AML-193 (cell line): ENCODE measurements at places on chromosomes 7 and 10.

DNA sequence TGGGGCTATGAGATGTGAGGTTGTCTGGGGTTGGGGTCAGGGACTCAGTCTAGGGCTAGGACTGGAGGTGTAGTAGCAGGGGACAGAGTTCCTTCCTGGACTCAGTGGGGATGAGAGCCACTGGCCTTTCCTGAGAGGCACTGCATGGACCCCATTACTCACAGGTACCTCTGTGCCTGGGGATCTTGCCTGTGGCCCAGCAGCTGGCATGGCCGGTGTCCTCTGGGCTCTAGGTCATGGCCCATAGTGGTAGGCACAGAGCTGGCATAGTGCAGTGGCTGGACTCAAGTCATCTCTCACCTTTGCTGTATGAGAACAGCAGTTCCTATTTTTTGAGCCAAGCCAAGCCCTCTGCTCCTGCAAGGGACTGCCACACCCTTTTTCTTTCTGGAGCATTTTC is 51.9 kb downstream of the NEURL1 start:
- no peak for DNase-seq

DNA sequence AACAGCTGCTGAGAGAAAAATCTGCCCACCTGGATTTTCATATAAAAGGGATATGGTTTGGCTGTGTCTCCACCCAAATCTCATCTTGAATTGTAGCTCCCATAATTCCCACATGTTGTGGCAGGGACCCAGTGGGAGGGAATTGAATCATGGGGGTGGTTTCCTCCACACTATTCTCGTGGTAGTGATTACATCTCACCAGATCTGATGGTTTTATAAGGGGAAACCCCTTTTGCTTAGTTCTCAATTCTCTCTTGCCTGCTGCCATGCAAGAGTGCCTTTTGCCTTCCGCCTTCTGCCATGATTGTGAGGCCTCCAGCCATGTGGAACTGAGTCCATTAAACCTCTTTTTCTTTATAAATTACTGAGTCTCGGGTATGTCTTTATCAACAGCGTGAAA is 20.8 kb upstream of the MKI67 start:
- DNase-seq = no peak

DNA sequence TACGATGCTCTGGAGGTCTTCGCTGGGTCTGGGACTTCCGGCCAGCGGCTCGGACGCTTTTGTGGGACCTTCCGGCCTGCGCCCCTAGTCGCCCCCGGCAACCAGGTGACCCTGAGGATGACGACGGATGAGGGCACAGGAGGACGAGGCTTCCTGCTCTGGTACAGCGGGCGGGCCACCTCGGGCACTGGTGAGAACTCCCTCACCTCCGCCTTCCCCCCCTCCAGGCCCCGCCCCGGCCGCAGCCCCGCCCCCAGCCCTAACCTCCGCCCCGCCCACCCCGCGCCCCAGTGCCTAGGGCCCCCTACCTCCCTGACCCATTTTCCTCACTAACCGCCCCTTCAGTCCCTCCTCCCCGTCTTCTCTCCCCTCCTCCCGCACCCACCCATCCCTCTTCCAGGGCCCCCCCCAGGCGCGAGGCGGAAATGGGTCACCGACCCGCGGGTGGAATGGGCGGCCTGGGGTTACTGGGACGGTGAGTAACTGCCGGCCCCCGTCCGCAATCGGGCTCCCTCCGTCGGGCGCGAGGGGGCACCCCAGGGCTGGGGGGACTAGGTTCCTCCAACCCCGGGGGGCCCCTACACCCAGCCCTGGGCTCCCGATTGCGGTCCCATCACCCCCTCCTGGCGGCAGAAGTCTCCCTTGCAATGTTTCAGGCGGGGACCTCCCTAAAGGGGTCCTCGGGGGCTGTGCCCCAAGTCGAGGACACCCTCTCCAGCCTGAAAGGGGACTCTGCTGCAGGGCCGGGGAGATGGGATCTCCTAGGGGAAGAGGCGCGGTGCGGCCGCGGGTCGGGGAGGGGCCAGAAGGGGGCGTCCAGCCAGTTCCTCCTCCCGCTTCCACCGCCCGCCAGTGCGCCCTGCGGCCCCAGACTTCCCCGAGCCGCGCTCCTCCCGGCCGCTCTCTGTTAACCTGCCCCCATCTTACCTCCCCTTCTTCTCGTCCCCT is 2.1 kb downstream of the PCOLCE start:
- peak; percentile 75 for DNase-seq

- no peak for DNase-seq
Observed at GRCh38 chr7:157694376-157694665, 357.5 kb downstream of the DNAJB6 start.

DNA sequence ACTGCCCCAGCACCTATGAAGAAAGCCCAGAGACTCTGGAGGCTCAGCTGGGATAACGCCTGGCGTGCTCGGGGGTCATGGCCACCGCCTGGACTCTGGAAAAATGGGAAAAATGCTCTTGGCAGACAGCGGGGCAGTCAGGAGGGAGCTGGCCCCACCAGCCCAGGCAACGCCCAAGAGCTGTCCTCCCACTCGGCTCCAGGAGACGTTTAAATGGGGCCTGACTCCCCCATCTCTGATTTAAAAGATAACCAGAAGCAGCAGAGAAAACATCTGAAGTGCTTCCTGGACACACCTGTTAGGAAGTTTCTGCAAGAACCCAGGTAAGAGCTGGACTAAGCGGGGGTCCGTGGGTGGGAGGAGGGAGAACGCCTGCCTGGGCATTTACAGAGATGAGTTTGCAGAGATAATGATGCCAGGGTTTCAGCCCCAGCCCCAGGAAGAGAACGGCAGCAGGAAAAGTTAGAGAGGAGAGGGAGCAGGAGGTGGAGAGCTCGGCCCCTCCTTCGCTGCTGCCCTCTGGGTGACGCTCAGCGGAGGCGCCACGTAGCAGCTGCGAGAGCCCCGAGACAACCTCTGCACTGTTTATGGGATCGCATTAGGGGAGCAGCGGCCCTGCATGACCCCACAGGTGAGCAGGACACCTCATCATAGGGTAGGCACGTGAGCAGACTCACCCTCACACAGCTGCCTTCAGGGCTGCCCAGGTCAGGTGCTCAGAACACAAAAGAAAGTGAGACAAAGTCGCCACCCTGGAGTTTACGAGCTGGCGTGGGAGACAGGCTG is 83.5 kb upstream of the INSIG1 start:
- no peak for DNase-seq

GRCh38 chr7:26673271-26673670 is 191.1 kb downstream of the SKAP2 start:
- no peak for DNase-seq

DNA sequence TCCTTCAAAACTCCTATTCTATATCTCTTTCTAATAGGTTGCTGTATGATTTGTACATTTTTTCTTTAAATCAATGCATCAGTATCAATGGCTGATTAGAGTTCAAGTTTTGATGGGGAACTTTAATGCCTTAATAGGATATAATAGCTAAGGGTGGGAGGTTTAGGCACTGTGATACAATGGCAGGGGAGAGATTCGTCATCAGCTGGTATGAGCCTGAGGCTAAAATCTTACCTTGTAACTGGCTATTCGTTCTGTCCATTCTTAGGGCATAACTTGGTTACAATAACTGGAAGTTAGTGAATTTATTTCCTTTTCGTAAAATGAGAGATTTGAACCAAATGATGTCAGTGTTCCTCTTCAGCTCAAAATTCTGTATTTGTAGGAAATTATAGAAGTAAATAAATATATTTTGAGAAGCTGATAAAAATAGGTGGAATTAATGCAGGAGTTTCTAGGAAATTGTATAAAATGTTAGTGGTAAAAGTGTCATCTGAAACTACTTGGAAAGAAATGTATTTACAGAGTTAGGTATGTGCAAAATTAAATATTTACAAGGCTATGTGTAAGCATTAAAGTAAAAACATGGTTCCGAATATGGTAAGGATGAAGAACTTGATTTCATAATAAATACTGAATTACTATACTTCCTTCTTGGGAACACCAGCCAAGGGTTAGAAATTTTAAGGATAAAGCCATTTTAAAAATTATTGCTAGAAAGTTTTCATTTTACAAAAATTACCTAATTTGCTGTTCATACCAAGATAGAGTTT is 27.5 kb upstream of the NAMPT start:
- DNase-seq = no peak

GRCh38 chr10:91211675-91212074 is 8.8 kb upstream of the PCGF5 start:
- DNase-seq = no peak

DNA sequence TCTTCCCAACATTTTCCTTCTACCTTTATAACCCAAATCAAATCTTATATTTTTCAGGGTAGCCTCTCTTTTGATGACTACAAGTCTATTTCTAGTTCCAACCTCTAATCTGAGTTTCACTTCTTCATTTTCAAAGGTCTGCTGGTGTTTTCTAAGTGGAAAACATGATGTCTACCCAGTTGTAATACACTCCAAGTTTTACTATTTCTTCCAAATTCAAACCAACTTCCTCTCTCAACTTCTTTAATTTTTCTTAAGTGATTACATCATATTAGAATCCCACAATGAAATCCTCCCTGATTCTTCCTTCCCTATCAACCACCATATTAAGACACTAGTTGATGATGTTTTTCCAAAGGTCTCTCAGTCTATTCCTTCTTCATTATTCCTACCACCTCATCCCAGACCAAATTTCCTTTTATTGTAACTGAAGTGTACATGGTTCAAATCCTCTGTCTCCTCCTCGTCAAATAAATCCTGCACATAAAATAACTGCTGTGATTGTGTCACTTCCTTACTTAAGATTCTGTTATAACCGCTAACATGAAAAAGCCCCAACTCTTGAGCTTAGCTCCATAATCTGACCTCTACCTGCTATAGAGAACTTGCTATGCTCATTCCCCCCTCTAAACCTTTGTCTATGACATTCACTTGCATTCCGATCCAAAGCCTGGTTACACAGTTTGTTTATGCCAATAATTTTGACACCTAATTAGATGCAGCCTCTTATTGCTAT is 12.7 kb downstream of the TAS2R38 start:
- peak; percentile 89 for DNase-seq

GRCh38 chr7:75718390-75719031 is 20.2 kb downstream of the HIP1 start:
- DNase-seq = no peak

DNA sequence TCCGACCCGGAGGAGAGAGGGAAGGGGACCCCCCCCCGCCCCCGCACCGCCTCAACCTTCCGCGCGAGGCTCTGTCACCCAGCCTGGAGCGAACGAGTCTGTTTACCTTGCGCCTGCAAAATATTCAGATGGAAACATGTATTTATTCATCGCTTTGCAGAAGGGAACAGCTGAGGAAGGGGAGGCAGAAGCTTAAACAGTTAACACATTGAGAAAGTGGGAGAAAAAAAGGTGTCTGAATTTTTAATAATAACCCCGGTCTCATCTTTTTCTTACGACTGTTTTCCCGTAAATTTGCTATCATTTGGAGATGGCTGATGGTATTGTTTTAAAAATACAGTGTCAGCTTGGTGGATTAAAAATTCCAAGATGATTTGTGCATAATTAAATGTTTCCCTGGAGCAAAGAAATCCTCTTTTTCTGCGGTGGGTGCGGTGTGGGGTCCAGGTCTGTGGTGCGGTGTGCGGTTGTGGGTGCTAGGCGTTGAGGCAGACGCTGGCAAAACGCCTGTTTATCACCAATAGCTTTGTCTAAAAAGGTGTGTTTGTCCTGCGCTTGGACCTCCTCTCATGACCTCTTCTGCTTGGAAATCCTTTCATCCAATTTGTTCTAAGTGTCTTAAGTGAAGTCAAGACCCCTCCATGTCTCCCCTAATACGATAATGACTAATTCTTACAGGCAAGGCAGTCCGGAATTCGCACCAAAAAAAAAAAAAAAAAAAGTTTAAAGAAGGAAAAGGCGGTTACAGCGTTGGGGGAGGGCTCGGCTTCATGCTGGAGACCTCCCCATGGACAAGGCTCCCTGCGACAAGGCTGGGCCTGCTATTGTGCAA is 1.6 kb downstream of the UNCX start:
- no peak for DNase-seq

DNA sequence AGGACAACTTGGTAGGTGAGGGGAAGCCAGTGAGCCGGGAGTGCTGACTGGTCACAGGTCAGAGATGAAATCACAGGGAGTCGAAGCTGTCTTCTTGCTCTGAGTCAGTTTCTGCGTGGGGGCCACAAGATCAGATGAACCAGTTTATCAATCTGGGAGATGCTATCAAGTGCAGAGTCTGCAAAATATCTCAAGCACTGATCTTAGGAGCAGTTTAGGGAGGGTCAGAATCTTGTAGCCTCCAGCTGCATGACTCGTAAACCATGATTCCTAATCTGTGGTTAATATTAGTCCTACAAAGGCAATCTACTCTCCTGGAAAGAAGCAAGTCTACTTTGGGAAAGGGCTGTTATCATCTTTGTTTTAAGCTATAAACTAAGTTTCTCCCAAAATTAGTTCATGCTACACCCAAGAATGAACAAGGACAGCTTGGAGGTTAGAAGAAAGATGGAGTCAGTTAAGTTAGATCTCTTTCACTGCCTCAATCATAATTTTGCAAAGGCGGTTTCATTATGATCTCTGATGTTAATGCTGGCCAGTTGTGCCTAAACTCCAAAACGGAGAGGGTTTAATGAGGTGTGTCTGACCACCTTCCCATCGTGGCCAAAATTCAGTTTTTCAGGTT is 8.4 kb upstream of the LMOD2 start:
- no peak for DNase-seq

DNA sequence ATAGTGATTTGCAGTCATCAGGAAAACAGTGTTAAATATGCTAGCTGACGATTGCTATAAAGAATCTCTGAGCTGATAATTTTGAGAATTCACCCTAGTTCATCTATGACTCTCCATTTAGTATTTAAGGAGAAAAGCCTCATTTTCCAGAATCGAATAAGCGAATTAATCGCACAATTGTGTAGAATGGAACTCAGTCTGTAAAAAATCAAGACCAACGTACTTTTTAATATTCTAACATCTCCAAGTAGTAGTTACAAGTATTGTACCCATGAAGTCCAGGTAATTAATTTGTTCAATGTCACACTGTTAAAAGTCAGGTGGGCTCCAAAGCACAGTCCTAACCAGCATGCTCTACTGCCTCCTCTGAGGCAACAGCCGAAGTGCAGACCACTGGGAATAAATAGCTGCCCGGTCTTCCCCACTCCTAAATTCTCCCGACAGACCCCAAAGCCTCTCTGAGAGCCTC is 380 bp upstream of the AGBL3 start:
- DNase-seq = no peak

- peak; percentile 48 for DNase-seq
Observed at GRCh38 chr10:68301790-68302502, 29.9 kb upstream of the HNRNPH3 start.

GRCh38 chr7:2983586-2983985 is 60.1 kb downstream of the CARD11 start:
- no peak for DNase-seq

GRCh38 chr10:53713431-53713830 is 940.8 kb upstream of the MBL2 start:
- DNase-seq = no peak

DNA sequence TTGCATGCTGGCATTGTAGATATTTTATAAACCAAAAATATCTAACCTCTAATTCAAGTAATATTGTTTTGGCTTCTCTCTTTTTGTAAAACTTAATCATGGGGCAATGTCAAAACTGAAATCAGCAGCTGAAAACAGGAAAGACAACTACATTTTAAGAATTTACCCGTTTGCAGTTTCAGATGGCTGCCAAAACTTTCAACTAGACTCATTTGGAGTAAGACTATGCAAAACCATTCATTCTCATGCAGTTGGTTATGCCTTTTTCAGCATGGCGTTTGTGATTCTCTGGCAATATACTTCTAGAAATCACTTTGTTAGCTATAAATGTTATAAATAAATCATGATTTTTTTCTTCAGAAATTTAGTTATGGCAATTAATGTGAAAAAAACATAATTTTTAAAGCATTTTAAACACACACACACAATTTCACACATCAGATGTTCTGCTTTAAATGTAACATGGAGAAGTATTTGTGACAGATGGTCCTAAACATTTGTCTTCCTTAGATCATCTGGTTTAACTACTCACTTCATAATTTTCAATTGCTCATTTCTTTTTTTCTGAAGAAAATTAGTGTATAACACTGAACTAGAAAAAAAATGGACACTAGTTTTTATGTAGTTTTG is 116.4 kb downstream of the ITGB8 start:
- no peak for DNase-seq
